Upper lobe of left lung (tissue), 6 donors: ENCODE measurements at places on chromosomes 2 and 18.

DNA sequence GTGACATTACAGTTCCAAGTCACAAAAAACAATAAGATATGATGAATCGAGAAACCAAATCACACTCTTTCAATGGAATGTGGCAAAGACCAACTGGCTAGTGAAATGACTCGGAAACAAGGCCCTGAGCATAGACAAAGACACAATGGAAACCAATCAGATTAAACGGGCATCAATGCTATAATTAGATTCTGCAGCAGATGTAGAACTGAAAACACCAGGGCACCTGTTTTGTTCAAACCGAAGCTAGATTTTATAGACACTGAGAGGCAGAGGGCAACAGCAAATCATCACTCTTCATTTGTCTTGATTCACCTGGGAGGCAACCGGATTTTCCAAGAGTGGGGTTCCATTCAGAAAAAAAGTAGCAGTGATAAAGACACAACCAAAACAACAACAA is 92.8 kb upstream of the BARD1 start:
- H3K27me3 ChIP-seq: no peaks in the 10 kb centered on the region
- no peak overlapping the region for H3K27ac ChIP-seq
- H3K4me1 ChIP-seq: no peaks in the 10 kb centered on the region
- no peaks in the 10 kb centered on the region for H3K36me3 ChIP-seq
- no peak overlapping the region for H3K4me3 ChIP-seq
- no peak for DNase-seq

- H3K27me3 ChIP-seq: no peaks in the 10 kb centered on the region
- H3K27ac ChIP-seq: no peak overlapping the region
- H3K4me1 ChIP-seq: no peaks in the 10 kb centered on the region
Observed at GRCh38 chr2:19532547-19533196, 174.2 kb upstream of the OSR1 start.

DNA sequence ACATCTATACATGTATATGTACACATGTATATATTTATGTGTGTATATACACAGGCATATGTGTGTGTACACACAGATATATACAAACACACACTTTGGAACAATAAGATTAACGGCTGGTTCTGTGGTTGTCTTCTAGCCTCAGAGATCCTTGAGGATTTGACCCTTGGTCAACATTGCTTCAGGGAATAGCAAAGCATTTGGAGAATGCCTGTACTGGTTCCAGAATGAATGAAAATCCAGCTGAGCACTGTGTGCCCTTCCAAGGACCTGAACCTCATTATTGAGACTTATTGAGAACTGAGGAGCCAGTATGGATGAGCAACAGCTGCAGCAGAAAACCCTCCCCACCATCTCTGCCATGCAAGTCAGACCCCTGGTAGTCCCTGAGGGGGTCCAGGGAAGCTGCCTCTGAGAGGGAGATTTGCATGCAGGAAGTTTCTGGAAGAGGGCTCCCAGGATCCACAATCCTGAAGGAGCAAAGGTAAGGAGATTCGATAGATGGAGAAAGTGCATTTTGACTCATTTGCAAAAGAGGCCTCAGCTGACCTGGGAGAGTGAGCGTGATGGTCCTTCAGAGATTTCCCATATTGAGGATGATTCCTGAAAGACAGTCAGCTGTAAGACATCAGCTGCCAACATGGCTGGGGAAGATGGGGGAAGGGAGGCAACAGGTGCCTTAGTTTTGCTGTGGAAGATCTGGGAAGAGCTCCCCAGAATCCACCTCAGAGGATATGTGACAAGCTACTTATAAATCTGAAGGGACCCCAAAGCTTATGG is 166.6 kb upstream of the NCKAP5 start:
- H3K4me1 ChIP-seq: no peaks in the 10 kb centered on the region
- H3K4me3 ChIP-seq: no peak overlapping the region
- no peaks in the 10 kb centered on the region for H3K27me3 ChIP-seq
- H3K27ac ChIP-seq: no peak overlapping the region

- no peak overlapping the region for H3K27ac ChIP-seq
- H3K4me3 ChIP-seq: no peak overlapping the region
- DNase-seq: no peak
Observed at GRCh38 chr18:23484561-23485182, 18.6 kb upstream of the RMC1 start.

DNA sequence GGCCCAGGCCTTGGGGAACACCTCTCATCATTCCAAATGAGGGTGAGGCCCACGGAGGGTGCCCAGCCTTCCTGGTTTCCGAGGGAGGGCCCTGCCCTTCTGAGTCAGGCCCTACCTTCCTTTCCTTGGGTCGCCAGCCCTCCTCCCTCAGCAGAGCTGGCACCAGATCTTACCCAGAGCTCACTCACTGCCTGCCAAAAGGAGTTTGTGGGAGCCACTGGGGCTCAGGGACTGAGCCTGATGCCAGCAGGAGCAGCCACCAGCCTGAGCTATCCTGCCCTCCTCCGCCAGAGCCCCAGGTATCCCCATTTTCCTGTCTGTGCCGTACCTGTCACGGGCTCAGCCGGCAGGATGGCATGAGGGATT is 64.1 kb downstream of the NRP2 start:
- peaks cover 55% of the 10 kb centered on the region for H3K36me3 ChIP-seq
- no peak overlapping the region for H3K4me3 ChIP-seq
- H3K27ac ChIP-seq: no peak overlapping the region
- no peaks in the 10 kb centered on the region for H3K27me3 ChIP-seq
- peak; percentile 76 for DNase-seq
